Motor neuron (in vitro differentiated cells): ENCODE measurements at places on chromosomes 6 and 20.

DNA sequence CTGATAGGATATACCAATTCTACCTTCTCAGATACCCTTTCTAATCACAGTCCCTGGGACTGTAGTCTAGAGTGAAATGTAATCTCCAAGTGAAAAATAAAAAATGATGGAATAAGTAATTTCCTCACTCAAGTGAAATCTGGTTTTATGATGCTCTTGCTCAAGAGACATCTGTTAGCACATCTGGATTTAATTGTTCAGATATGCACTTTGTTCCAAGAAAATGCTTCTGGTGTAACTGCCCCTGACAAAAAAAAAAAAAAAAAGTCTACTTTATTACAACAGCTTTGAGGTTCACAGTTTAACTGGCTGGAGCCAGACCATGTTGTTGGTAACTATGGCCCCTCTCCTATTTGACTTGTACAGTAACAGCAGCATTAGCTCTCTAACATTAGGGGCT, 251.8 kb downstream of the BTBD9 start:
- peak; percentile 43 for ATAC-seq

DNA sequence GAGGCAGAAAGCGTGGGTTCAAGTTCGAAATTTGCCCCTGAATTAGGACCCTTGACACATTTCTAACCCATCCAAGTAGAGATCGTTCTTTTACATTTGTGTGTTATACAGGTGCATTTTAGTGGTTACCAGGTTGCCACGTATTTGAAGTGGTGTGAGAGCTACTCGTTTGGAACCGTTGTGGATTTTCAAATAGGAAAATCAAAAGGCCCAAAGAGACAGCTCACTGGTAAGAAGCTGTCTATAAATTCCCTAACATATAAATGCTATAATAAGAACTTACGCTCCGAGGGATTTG, 1.6 kb upstream of the REV3L start:
- no peak for ATAC-seq

DNA sequence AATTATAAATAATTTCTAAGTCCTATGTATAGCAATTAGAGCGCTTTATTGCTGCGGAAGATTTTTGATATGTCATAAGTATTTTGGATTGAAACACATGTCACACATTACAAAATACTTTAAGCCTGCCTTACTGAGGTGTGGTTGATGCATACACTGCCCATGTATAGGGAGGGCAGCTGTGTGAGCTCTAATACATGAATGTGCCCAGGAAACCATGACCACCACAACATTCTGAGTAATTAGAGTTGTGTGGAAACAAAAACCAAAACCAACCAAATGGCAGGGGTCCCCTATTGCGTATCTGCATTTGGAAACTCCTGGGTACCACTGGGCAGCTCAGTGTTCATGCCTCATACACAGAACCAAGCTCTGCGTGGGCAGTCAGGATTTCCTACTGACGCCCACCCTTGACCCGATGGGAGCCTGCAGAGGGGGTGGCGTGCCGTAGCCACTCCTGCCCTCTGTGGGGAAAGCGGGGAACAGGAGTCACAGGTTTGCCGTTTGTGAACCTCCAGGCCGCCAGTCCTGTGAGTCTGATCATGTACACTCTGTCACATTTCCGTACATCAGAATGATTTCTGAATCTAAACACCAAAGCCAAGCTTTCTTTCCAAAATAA, 50.9 kb upstream of the PDE10A start:
- ATAC-seq, result no peak

DNA sequence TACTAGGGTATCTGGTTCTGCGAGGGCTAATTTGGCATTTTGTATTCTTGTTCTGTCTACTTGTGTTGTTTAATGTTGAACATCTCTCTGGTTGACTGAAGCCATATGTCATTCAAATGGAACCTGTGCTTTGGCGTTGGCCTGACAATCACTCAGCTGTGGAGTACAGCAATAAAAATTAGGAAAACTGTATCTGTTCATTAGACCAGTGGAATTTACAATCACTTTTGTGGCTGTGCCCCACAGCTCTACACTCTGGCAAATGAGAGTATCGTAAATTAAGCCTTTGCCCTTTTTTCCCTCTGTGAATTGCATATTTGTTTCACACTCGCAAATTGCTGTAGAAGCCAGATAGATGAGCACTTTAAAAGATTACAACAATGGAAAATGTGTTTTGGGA, 102.0 kb downstream of the ARID1B start:
- ATAC-seq, result peak; percentile 24

GRCh38 chr6:131776985-131777384, 30.8 kb upstream of the ENPP1 start:
- ATAC-seq, result no peak

DNA sequence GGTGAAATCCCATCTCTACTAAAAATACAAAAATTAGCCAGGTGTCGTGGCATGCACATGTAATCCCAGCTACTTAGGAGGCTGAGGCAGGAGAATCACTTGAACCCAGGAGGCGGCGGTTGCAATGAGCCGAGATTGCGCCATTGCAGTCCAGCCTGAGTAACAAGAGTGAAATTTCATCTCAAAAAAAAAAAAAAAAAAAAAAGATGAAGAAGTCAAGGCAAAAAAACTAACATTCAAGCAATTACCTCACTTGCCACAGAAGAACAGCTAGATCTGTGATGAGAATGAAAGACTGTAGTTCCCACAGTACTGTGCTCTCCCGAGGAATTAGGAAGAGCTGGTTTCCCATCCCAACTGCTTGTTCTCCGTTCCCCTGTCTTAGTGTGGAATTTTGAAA, 144.7 kb upstream of the ECI2 start:
- ATAC-seq, result no peak

- no peak for ATAC-seq
Measured at GRCh38 chr6:159481897-159482296, 211.1 kb downstream of the SOD2 start.

DNA sequence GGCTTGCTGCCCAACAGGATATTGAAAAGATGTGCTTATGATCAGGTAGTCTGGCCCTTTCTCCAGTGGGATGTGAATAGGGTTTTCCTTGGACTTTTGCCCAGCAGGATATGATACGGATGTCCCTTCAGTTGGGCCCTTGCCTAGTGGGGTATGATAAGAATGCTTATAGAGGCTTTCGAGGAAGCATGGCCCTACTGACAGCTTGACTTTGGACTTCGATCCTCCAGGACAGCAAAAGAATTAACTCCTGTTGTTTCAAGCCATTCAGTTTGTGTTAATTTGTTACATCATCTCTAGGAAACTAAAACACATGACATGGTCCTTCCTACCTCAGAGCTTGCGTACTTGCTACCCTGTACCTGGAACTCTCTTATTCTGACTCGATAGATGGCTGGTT, 9.7 kb upstream of the ZNF334 start:
- ATAC-seq, result no peak

- ATAC-seq, result no peak
Measured at GRCh38 chr20:52118696-52119095, 72.9 kb downstream of the ZFP64 start.

GRCh38 chr6:43302126-43302525, 4.1 kb downstream of the SLC22A7 start:
- no peak for ATAC-seq

DNA sequence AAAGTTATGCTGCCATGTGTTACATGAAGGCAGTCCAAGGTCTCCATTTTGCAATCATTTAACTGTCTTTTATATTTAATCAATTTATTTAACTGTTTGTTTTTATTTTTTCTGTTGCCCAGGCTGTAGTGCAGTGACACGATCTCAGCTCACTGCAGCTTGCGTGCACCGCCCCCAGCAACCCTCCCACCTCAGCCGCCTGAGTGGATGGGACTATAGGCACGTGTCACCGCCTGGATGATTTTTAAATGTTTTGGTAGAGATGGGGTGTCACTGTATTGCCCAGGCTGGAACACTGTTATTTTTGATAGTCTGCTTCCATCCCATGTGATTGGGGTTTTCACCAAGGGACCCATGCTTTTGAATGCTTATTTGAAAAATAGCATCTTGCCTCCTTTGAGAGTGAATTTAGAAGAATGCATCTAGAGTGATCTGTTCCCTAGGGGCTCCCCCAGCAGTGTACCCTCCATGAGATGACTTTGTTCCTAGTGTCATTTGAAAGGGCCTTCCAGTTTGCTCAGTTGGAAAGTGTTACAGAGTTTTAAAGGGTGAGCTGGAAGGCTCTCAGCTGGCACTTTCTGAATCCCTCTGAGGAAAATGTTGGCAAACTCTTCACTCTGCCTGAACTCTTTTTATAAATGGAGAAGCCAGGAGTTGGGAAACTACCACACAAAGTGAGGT, 143.4 kb downstream of the JARID2 start:
- no peak for ATAC-seq

GRCh38 chr6:152380993-152381898, 255.9 kb downstream of the SYNE1 start:
- ATAC-seq, result peak; percentile 89

DNA sequence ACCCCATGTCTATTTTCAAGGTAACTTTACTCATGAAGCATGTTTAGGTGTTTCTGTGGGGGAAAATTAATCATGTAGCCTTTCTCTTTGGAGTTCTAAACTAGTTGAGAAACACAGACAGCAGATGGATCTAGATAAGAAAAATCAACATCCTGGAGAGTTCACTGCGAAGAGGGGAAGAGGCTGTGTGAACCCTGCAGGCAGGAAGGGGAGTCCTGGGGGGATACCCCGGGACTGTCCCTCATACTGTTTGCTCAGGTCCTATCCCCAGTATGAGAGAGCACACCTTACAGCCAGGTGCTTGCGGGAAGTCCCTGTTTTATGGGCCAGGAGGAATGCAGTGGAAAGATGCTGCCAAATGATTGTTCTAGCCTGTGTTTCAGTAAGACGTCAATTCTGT, 32.7 kb downstream of the CHMP4B start:
- ATAC-seq, result no peak

GRCh38 chr6:79435746-79436145, 101.5 kb downstream of the LCA5 start:
- ATAC-seq, result no peak

GRCh38 chr6:127291495-127291894, 24.8 kb downstream of the RNF146 start:
- no peak for ATAC-seq

DNA sequence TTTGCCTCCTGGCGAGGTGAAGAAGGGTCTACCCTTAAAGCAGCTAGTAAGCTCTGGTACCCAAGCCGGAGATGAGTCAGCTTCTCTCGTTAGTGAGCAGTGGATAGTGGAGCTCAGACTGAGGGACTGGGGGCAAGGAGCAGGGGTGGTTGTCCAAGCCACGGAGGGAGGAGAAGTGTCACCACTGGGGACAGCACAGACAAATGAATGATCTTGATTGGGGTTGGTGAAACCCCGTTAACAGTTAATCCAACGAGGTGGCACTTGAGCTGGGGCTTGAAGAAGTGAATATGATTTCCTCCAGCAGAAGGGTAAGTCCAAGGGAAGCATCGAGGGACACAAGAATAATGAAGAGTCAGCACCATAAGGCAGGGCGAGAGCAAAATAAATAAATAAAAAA, 43.0 kb downstream of the JARID2 start:
- ATAC-seq, result no peak

DNA sequence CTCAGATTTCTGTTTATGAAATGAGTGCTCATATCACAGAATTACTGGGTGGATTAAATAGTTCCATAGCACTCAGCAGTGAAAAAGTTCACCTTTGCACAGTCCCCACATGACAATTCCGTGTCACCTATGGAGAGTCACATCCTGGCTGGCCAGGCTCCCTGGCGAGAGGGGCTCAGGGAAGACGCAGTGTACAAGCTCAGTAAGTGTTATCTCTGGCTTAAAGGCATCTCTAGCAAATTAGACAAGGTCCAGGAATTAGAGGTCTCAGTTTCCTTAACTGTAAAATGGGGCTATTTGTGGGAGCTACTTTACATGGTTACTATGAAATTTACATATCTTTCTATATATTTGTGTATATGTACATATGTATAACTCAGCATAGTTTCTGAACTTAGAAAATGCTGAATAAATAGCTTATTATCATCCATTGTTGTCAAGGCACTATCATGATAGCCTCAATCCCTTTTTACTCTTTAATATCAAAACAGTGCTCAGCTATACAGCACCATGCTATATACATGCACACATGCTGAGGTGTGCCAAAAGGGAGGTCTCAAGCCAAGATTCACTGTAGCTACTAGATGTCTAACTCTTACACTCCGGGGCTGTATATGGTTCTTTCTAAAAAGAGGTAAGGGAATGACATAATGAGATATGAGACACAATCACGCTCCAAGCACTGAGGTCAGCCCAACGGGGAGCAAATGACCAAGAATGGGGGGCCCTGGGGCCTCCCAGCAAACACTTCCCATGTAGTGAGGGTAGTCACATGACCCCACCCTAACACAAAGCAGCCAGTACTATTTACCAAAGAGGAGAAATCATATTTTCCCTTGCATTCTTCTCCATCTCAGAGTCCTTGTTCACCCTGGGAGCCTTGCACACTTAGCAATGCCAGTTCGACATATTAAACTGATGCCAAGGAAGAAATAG, 59.4 kb downstream of the SLC22A23 start:
- peak; percentile 22 for ATAC-seq

DNA sequence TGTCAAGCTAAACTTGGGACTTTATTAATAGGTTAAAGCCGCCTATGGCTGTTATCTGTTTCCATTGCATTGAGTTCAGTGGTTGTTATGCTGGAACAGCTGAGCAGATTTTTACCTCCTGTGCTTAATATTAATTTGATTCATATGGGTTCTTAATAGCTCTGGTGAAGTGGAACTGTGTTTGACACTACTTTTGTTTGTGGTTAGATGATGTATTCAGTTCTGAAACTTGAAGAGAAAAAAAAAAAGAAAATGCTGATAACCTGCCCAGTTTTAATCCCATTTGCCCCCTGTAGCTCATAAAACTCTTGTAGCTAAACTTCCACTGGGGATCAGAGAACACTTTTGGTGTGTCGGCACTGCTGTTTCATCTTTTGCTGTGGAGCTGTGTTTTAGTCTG, 117.8 kb downstream of the ZDHHC14 start:
- ATAC-seq, result no peak

DNA sequence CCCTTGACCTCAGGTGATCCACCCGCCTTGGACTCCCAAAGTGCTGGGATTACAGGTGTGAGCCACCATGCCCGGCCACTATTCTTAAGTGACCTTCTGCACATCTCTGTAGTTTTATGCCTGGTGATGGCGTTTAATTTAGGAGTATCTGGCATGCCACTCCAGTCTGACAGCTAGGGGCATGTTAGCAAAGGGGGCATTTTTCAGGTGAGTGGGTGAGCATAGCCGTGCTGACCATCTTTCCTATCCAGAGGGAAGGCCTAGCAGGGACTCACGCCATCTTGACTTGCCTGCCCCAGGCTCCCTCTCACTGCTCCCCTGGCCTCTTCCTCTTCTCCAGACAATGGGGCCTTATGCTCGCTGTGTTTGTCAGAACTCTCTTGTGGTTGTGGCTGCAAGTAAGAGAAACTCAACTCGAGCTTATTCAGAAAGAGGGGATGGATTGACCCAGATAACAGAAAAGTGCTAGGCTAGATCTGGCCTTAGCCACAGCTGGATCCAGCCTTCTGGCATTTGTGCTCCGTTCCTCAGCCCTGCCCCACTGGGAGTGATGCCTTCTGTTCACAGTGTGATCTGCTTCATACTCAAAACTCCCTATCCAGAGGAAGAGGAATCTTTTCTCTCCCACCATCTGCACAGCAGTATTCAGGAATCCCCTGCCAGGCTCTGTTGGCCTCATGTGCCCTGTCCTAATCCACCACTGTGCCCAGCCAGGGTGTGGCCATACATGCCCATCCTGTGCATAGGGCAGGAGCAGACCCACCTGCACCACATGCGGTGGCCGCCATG, 174.5 kb upstream of the AKAP12 start:
- no peak for ATAC-seq

- ATAC-seq, result peak; percentile 67
Measured at GRCh38 chr6:33885132-33886057, 81.6 kb upstream of the MLN start.
